ENCODE measurements at places on chromosomes 6 and 20.

GRCh38 chr20:1855690-1856089 lies 39.5 kb upstream of the SIRPA start:
- no peaks in the 10 kb centered on the region for H3K36me3 ChIP-seq
- H3K27me3 ChIP-seq = no peaks in the 10 kb centered on the region
- H3K4me1 ChIP-seq = no peaks in the 10 kb centered on the region
- DNase-seq = no peak

DNA sequence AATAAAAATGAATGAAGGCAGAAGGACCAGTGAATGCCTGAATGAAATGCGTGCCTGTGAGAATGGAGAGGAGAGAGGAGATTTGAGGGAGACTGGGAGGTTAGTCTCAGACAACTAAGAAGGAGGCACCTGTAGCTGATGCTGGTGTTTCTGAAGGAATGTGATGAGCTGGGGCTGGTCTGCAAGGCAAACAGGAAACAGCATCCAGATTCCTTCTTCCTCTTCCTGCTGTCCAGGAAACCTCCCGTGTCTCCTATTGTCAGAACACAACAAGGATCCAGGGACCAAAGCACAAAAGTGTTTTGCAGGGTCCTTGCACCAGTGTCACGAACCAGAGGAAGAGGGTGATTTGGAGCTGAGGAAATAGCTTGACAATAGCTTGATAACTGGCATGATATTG lies 50.4 kb upstream of the TAB2 start:
- DNase-seq = no peak
- no peaks in the 10 kb centered on the region for H3K4me1 ChIP-seq
- no peaks in the 10 kb centered on the region for H3K27me3 ChIP-seq
- no peaks in the 10 kb centered on the region for H3K36me3 ChIP-seq
- H3K4me3 ChIP-seq = no peak overlapping the region

- DNase-seq = no peak
- H3K36me3 ChIP-seq = peaks cover 59% of the 10 kb centered on the region
- H3K4me3 ChIP-seq = no peak overlapping the region
- no peak overlapping the region for H3K27ac ChIP-seq
- no peaks in the 10 kb centered on the region for H3K4me1 ChIP-seq
- H3K27me3 ChIP-seq = no peaks in the 10 kb centered on the region
These were observed 39.2 kb downstream of the DYNLT1 start for GRCh38 chr6:158605266-158605878.

DNA sequence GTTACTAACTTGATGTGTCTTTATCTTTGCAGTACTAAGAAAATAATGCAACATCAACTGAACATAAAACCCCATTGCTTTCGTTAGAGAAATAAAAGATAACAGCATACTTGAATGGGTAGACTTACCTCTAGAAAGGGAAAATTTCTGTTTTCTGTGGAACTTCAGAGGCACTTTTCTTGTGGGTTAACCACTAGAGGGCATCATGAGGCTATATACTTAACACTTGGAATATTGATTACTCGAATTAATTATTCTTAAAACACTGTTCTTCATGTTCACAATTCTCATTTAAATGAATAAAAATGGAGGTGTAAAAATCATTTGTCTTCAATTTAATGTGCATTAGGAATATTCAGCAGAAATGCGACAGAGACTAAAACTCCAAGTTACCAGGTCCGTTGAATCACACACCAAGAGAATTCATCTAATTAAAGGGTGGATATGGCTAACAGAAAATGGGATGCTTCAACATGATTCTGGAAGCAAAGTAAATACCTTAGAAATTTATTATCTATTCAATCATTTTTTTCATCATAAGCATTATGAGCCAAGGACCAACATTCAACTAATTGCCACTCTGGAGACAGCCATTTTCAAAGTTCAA lies 330.8 kb upstream of the PREP start:
- H3K4me3 ChIP-seq = no peak overlapping the region
- no peaks in the 10 kb centered on the region for H3K4me1 ChIP-seq
- no peaks in the 10 kb centered on the region for H3K36me3 ChIP-seq
- DNase-seq = no peak

DNA sequence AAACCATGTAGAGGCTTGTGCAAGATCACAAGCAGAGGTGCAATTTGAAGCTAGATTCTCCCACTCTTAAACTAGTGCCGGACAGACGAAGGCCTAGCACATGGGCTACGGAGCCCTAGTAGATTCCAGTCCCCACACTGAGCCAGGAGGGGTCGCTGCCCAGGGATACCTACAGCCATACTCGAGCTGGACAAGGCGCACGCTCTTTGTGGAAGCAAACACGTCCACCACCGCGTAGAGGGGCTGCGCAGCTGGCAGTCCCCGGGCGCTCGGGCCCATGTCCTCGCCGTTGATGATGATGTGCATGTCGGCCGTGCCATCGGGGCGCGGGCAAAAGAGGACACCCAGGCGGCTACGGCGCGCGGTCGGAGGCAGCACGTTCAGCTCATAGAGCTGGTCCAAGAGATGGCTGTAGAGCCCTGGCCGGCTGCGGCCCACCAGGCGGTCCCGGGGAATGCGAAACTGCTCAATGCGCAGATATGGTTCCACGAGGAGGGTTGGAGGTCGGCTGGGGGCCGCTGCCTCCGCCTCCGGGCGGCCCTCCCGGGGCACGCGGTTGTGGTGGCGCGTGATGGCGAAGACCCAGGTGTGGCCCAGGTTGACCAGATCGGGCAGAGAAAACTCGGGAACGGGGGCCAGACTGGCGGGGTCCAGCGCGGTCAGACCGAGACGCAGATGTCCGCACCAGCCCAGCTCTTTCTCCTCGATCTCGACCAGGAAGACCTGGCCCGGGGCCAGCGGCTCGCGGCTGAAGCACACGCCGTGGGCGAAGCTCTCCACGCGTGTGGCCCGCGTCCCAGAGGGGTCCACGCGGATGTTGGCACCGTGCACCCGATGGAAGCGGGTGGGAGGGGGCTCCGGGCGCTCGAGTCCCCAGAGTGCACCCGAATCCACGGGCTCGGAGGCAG lies 677 bp downstream of the NEURL2 start:
- DNase-seq = no peak
- H3K27me3 ChIP-seq = peaks cover 7% of the 10 kb centered on the region
- H3K4me1 ChIP-seq = peaks cover 22% of the 10 kb centered on the region
- peak overlapping the region; percentile 94 for H3K4me3 ChIP-seq
- H3K27ac ChIP-seq = peak overlapping the region; percentile 40
- peaks cover 29% of the 10 kb centered on the region for H3K36me3 ChIP-seq

- H3K4me3 ChIP-seq = no peak overlapping the region
- peaks cover 2% of the 10 kb centered on the region for H3K27me3 ChIP-seq
- H3K27ac ChIP-seq = no peak overlapping the region
- H3K36me3 ChIP-seq = no peaks in the 10 kb centered on the region
- DNase-seq = no peak
These were observed 64.8 kb downstream of the FAM50B start for GRCh38 chr6:3913958-3914337.

GRCh38 chr6:134757911-134758361 lies 192.0 kb downstream of the ALDH8A1 start:
- no peak for DNase-seq
- no peaks in the 10 kb centered on the region for H3K36me3 ChIP-seq
- no peak overlapping the region for H3K27ac ChIP-seq
- no peaks in the 10 kb centered on the region for H3K4me1 ChIP-seq
